Ureter (tissue), 1 donor: ENCODE measurements at places on chromosomes 6 and 20. TPM values are rescaled to one million over a fixed set of nuclear protein-coding genes. Genes with fewer than 3 reads are reported as not detected.

GRCh38 chr6:133768656-133769295 is 120.1 kb upstream of the TCF21 start:
- DNase-seq: no peak

Gene HLA-DRA
- 297 TPM for total RNA-seq

- no peak for DNase-seq
These were observed 17.9 kb downstream of the PERP start for GRCh38 chr6:138089325-138089724.

DNA sequence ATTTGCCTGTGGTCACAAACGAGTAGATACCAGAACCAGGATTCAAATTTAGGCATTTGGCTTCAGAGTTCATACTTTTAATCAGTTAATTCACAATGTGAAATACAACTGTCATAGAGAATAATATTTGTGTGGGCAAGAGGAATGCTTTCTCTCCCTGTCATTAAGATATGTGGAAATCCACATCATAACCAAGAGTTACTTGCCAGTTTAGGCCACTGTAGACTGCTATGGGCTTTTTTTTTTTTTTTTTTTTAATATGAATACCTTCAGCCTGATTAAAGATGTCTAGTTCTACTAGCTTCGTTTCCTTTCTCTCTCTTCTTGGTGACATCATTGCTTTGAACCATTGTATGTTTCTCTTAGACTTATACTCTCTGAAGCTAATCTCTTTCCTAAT is 244.9 kb downstream of the ZFAND3 start:
- no peak for DNase-seq

Gene TNF
- 0.36 TPM for total RNA-seq

Gene TMEM244
- total RNA-seq: not detected

- no peak for DNase-seq
These were observed 99.9 kb downstream of the CAP2 start for GRCh38 chr6:17493286-17493685.

DNA sequence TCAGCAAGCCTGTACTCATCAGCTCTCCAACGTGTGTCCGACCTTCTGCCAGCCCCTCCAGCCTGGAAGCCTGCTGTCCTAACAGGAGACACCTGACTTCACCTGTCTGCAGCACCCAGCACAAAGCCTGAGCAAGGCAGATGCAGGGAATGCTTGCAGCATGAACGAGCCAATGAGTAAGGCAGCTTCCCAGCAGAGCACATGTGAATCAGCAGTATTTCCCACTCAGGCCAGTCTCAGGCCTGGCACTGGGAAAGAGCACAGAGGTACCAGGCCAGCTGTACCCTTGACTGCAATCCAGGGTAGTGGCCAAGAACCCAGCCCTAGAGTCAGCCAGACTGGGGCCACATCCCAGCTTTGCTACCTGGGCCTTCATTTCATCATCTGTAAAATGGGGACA is 120.8 kb downstream of the MAFB start:
- DNase-seq: no peak

GRCh38 chr20:38859070-38859690 is 53.7 kb downstream of the PPP1R16B start:
- DNase-seq: no peak

Gene AVP
- not detected for total RNA-seq

GRCh38 chr6:118514689-118515088 is 33.4 kb upstream of the PLN start:
- DNase-seq: no peak

DNA sequence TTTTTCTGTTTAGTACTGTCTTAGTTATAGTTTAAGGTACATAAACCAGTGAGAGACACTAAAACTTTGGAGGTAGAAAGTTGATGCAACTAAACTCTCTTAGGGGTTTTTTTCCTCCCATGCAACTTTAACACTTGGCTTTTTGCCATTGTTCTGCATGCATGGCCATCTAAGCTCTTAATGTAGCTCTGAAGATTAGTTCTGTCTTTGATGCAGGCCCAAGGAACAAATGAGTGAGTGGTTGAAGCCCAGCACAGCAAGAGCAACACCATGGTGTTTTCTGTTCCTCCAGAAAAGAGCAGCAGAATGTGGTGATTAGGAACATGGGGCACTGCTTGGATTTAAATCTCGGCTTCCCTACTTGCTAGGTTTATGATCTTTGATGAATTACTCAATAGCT is 89.3 kb downstream of the L3MBTL3 start:
- no peak for DNase-seq

DNA sequence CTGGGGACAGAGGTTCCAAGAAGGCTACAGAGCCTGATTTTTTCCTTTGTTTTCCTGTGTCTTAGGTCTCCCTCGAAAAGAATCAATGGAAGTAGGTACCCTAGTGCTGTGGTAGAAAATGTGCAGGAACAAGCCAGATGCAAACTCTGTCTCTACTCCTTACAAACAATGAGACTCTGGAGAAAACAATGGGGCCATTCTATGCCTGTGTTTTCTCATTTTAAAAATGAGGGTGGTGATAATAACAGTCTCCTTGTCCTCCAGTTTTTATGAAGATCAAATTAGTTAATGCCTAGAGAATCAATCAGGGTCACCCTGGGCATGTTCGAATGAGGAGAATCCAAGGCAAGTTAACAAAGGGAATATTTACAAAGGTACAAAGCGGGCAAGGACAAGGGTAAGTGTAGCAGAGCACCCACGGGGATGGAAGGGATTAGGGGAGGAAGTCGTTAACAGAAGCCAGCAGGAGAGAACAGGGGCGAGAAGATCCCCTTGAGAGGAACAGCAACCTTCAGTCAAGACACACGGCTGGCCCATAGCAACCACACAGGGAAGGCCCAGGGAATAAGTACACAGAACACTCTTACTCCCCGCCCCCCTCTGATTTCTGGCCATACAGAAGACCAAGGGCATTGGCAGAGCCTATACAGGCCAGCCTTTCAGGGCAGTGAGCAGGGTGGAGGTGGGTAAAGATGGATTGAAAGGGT is 342.8 kb downstream of the PTPRT start:
- DNase-seq: no peak

DNA sequence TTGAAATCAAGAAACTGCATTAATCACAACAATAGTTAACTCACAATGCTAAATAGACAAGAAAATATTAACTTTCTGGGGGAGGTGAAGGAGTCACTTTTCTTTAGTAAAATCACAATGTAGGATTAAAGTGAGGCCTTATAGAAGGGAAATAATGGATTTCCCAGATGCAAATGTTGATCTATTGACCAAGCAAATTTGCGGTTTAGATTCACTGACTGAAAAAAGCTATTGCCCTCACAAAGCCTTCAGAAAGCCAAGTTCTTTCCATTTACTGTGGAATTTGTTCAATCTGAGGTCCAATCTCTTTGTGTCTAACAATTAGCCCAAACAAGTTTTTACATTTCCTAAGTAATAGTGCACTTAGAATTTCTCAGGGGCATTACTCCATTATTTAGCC is 95.1 kb upstream of the PTCHD4 start:
- no peak for DNase-seq

Gene BPIFB1
- 0.65 TPM for total RNA-seq

DNA sequence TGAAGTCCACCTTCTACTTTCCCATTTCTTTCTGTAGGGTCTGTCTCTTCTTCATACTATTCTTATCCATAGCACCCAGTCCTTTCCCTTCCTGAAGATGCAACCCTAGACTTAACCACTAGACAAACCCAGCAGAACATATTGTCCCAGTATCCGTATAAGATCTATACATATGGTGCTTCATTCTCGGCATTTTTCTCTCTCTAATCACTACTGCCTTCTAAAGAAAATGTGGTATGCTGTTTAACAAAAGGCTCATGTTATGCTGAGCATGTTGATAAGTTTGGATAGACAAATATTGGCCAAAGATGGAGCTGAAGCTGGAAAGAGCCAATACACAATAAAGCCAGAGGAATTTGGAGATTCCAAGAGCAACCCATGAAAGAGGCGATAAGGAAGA is 212.6 kb downstream of the MAFB start:
- no peak for DNase-seq

GRCh38 chr6:39933669-39934130 is 562 bp downstream of the MOCS1 start:
- DNase-seq: no peak

- no peak for DNase-seq
These were observed 55.6 kb upstream of the MPC1 start for GRCh38 chr6:166438211-166438861.

GRCh38 chr6:129314575-129314974 is 395.4 kb downstream of the ARHGAP18 start:
- DNase-seq: no peak

Gene PTCRA
- total RNA-seq: 0.55 TPM

DNA sequence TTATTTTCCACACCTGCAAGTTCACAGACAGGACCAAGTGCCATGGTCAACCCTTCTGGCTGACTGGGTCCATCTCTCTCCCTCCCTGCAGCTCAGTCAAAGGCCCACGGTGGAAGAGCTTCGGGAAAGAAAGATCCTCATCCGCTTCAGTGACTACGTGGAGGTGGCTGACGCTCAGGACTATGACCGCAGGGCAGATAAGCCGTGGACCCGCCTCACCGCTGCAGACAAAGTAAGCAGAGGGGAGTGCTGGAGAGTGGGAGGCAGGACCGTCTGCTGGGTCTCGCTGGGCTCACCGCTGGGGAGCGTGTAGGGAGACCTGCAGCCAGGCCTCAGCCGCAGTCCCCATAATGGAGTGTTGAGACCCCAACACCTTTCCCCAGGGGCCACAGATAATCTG is 45.0 kb downstream of the TBC1D7 start:
- no peak for DNase-seq

- no peak for DNase-seq
These were observed 13.3 kb upstream of the RHAG start for GRCh38 chr6:49649988-49650387.

DNA sequence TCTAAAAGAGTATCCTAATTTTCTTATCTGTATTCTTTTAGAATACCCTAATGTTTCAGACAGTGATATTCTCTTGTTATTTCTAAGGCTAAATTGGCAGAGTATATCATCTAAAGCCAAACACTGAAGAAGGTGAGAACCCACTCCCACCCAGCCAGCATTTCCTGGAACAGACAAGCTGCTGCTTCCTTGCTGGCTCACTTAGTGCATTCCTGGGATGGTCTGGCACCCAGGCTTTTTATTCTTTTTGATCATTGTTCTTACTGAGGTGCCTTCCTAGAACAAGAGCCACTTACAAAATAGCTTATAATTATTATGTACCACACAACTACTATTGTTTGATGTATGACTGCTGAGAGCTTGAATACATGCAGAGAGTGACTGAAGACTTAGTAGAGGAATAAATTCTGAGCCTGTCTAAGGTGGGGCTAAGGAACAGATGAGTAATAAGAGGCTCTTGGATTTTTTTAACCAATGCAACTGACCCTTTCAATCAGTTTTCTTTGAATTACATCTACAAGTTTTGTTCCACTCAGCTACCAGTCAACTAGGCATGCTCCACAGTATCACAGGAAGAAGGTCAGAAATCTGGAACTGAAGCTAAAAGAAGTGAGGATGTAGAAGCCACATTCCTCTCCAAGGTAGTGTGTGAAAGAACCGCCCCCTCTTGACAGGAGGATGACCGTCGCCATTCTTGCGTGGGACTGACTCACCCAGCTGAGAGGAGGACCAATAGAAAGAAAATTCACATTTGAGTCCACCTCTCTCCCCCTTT is 30.1 kb downstream of the PRPH2 start:
- no peak for DNase-seq

GRCh38 chr6:144931172-144932035 is 646.3 kb downstream of the UTRN start:
- DNase-seq: peak; percentile 50

Gene EBF4
- 30.3 TPM for total RNA-seq

- no peak for DNase-seq
These were observed 20.1 kb downstream of the DCBLD1 start for GRCh38 chr6:117502580-117502979.

GRCh38 chr6:42394151-42394550 is 57.6 kb downstream of the TRERF1 start:
- DNase-seq: no peak

GRCh38 chr6:78538002-78538401 is 329.3 kb upstream of the IRAK1BP1 start:
- no peak for DNase-seq

Gene TRIM15
- not detected for total RNA-seq

- no peak for DNase-seq
These were observed 81.4 kb upstream of the TCF21 start for GRCh38 chr6:133807501-133807900.

Gene PSORS1C2
- total RNA-seq: not detected

DNA sequence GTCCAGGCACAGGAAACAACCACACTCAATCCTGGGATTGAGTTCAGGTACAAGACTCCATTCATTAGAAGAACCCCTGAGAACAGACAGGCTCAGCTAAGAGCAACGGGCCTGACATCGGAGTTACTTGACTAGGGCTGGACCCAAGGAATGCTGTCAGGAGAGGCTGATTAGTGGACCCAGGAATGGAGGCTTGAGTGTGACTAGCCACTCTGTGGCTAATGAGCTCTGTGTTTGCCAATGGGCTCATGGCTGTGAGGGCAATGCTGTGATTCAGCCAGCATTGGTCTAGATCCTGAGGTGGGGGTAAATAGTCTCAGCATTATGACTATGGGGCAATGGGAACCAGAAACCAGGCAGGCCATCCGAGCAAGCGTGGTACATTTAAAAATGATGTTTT is 71.8 kb downstream of the RIOK1 start:
- DNase-seq: no peak

Gene SEMG1
- total RNA-seq: not detected

GRCh38 chr6:46993846-46994245 is 48.3 kb downstream of the ADGRF1 start:
- no peak for DNase-seq
